ENCODE measurements at places on chromosomes 12 and 14.

DNA sequence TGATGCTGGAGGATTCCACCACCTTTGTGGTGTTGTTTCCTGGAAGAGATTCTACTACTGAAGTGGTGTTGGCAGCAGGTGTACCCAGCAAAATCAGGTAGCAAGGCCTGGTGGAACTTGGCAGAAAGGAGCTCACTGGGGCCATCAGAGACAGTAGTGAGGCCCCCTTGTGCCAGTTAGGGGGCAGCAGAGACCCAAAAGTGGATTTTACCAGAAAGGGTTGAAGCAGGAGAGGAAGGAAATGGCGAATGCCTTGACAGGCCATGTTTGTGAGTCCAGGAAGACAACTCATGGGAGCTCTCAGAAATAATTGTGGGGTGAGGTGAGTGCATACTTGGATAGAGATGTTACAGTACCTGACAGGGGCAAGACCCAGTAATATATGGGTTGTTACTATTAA, 137.7 kb upstream of the FGD4 start:
- DNase-seq = no peak
- H3K27ac ChIP-seq = no peak overlapping the region
- no peaks in the 10 kb centered on the region for H3K27me3 ChIP-seq
- no peak overlapping the region for H3K4me3 ChIP-seq
- H3K4me1 ChIP-seq = no peaks in the 10 kb centered on the region

DNA sequence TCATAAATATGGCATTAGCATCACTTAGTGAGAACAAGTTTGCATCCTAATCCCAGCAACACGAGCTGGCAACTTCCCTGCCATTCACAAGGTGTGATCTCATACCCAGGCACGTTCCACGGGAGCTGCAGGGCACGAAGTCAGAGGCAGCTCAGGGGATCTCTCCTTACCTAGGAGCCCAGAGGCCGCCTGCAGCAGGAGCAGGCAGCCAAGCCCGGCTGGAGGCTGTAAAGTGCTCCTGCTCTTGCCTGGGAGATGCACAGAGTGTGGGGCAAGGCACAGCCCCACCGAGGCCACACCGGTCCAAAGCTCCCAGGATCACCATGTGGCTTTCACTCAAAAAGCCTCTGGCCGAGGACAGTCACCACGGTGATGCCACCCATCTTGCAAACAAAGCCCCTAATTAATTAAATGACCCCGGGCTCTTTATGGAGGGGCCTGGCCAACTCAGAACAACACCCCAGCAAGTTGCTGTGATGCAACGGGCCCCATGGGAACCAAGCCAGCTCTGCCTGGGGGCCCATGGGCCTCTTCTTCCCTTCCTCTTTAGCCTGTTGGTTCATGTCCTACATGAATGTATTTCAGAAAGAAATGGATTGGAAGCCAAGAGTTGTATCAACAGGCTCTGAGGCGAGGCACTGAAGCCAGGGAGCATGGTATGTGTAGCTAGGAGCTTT, 26.5 kb downstream of the NUAK1 start:
- H3K27ac ChIP-seq = peak overlapping the region; percentile 91
- H3K36me3 ChIP-seq = no peaks in the 10 kb centered on the region
- no peak overlapping the region for H3K4me3 ChIP-seq
- no peak for DNase-seq
- H3K4me1 ChIP-seq = peaks cover 27% of the 10 kb centered on the region

GRCh38 chr14:90060965-90061684, 669 bp upstream of the KCNK13 start:
- peaks cover 19% of the 10 kb centered on the region for H3K4me1 ChIP-seq
- H3K36me3 ChIP-seq = no peaks in the 10 kb centered on the region
- no peak overlapping the region for H3K27ac ChIP-seq
- no peak for DNase-seq
- H3K27me3 ChIP-seq = peaks cover 17% of the 10 kb centered on the region

- no peak for DNase-seq
- H3K36me3 ChIP-seq = no peaks in the 10 kb centered on the region
- no peak overlapping the region for H3K4me3 ChIP-seq
- no peak overlapping the region for H3K27ac ChIP-seq
- H3K4me1 ChIP-seq = no peaks in the 10 kb centered on the region
Observed at GRCh38 chr12:52364901-52365489, 2.3 kb downstream of the KRT85 start.

- peak within 1 kb of the TSS; percentile 86 for H3K27ac ChIP-seq
- H3K36me3 ChIP-seq = no peaks in the 10 kb centered on the region
- no peaks in the 10 kb centered on the region for H3K27me3 ChIP-seq
- peak within 1 kb of the TSS; percentile 90 for H3K4me3 ChIP-seq
- peaks cover 2% of the 10 kb centered on the region for H3K4me1 ChIP-seq
Observed at GRCh38 chr12:123150744-123151456, at the start of gene PITPNM2. TSS of gene PITPNM2 (minus strand) at chr12:123151090. CDS start at chr12:123034590, 116,500 bp downstream.

- H3K27ac ChIP-seq = peak overlapping the region; percentile 60
- H3K4me1 ChIP-seq = no peaks in the 10 kb centered on the region
- no peaks in the 10 kb centered on the region for H3K36me3 ChIP-seq
- DNase-seq = no peak
Observed at GRCh38 chr12:67457778-67458665, 188.9 kb downstream of the CAND1 start.

All from ascending aorta (tissue), 2 donors.